ENCODE measurements at places on chromosomes 5 and 9.

- no peak for DNase-seq
Observed at GRCh38 chr9:86752733-86753132, 194.6 kb downstream of the GAS1 start.

GRCh38 chr5:99724732-99725290, 796.0 kb upstream of the CHD1 start:
- DNase-seq = no peak

DNA sequence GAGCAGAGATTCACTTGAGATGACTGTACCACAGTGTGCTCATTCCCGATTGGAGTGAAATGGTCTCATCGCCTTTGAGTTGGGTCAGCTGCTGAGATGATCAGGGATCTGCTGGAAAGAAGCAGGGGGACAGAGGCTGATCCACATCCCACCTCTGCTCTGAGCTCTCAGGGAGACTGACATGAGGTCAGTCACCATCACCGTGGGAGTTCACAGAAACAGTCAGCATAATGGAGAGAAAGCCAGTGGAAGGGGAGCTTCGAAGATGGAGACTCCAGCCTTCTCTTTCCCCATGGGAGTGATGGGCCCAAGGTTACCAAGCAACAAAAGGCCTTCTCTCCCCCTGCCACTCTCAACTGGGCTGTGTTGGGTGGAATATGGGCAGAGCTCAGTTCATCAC, 276.4 kb downstream of the CDK5RAP2 start:
- no peak for DNase-seq

DNA sequence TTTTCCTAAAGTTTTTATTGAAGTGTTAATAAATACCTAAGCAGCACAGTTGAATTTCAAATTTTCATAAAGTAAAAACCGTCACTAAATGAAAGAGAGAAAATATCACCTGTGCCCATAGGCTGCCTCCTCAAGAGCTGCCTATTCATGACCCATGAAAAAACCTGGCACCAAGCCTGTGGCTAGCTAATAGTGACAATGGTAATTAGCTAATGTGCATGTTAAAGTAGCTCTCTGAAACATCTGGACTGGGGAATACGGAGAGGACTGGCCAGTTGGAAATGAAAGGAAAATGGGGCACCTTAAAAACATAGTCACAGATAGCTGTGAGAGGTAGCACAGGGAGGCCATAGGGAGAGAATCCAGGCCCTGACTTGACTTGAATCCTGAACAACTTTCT, 5.4 kb upstream of the GNE start:
- DNase-seq = no peak

DNA sequence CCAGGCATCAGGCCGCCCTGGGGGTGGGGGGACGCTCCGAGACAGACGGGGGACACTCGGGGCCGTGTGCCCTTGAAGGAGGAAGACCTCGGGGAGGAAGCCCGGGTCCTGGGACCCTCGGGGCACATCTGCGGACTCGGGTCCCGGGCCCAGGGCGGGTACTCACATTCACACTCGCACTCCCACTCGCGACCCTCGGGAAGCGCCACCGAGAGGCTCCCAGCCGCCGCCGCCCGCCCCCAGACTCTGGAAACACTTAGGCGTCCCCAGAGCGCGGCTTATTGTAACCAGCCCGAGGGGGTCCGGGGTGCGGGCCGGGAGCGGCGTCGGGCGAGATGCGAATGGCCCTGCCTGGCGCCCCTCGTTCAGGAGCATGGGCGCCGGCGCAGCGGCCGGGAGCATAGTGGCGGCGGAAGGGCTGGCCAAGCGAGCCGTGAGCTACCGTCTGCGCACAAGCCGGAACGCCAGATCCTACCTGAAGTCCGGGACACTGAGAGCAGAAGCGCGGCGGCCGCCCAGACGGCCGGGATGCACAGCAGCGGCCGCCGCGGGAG, 559 bp downstream of the ROR2 start:
- DNase-seq = no peak

DNA sequence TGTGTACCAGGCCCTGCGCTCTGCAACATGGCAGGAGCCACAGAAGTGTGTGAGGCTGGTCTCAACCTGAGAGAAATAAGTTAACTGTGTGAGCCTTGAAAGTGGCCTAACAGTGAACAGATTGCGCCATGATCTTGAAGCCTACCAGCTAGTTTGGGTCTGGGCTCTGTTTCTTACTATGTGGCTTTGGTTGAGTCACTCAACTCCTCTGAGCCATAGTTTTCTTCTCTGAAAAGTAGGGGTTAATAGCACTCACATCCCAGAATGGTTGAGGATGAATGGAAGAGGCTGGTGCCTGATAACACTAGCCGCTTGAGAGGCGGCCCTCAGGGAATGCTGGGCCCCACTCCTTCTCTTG, 121.5 kb downstream of the RGS3 start:
- no peak for DNase-seq

- DNase-seq = no peak
Observed at GRCh38 chr9:68507130-68507805, 33.4 kb downstream of the TMEM252 start.

DNA sequence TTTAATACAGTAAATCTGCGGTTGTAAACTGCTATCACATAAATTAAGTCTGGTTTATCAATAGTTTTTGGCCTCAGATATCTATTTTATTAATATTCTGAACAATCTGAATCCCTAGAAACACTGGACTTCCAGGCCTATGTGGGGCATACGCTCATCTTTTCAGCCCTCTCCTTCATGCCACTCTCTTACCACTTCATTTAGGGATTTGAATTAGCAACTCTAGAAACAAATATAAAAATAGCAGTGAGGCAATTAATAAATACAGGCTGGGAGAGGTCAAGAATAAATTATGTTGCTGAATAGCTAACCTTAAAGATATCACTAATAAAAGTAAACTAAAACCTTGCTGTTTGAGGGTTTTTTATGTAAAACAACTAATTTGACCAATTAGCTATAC, 480.3 kb upstream of the CD180 start:
- no peak for DNase-seq

DNA sequence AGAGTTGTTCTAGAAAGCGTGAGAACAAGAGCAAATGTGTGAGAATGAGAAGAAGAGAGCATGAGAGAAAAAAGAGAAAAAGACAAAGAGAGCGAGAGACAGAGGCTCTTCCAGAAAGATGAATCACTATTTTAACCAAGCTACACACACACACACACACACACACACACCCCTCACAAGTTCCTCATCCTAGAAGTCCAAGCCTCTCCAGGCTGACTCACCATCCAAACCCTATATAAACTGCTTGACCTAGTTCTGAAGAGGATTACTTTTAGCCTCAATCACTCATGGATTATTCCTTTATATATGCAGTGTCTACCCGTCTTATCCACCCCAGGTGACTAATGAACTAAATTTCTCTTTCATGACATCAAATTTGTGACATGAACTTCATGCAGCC, 37.6 kb downstream of the C9orf57 start:
- no peak for DNase-seq

GRCh38 chr5:1468247-1468612, 23.0 kb upstream of the SLC6A3 start:
- no peak for DNase-seq

GRCh38 chr5:88049737-88050136, 218.9 kb downstream of the TMEM161B start:
- DNase-seq = no peak

- no peak for DNase-seq
Observed at GRCh38 chr5:4941957-4942830, 197.9 kb upstream of the ADAMTS16 start.

- DNase-seq = no peak
Observed at GRCh38 chr5:54643685-54644106, 126.1 kb downstream of the SNX18 start.

DNA sequence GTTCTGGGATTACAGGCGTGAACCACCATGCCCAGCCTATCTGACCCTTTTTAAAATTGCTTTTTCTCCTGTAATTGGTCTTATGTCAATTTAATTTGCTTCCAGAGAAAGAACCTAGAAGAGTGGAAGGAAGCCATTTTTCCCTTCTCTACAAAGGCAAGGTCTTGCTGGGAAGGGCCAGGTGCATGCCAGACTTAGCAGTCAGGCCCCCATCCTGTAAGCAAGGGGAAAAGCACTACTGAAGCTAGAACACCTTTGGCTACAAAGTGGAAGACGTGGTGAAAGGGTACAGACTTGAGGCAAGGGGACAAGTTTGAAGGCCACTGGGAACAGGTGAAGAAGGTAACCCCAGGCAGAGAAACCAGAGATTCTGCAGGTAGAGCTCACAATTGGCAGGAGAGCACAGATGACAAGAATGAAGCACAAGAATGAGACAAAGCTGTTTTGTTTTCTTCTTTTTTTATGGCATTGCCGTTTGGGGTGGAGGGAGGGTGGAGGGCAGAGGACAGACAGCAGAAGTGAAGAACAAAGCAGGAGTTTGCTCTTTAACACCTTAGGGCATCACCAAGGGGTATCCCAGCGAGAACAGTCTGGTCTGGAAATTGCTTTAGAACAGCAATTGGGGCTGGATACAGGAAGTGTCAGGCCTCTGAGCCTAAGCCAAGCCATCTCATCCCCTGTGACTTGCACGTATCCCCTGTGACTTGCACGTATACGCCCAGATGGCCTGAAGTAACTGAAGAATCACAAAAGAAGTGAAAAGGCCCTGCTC, 72.9 kb downstream of the SERINC5 start:
- no peak for DNase-seq

DNA sequence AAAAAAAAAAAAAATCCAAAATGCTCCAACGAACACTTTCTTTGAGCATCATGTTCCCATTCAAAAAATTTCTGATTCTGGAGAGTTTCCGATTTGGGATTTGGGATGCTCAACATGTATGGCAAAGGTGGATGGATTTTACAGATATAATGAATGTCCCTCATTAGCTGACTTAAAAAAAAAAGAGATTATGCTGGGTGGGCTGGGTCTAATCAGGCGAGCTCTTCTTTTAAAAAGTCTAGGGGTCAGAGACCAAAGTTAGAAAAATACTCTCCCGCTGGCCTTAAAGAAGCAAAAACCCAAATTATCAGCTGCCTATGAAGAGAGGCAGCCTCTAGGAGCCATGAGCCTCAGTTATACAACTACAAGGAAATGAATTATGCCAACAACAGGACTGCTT, 15.2 kb upstream of the CTNNAL1 start:
- DNase-seq = no peak

GRCh38 chr9:99058964-99059921, 45.7 kb upstream of the TGFBR1 start:
- DNase-seq = no peak

DNA sequence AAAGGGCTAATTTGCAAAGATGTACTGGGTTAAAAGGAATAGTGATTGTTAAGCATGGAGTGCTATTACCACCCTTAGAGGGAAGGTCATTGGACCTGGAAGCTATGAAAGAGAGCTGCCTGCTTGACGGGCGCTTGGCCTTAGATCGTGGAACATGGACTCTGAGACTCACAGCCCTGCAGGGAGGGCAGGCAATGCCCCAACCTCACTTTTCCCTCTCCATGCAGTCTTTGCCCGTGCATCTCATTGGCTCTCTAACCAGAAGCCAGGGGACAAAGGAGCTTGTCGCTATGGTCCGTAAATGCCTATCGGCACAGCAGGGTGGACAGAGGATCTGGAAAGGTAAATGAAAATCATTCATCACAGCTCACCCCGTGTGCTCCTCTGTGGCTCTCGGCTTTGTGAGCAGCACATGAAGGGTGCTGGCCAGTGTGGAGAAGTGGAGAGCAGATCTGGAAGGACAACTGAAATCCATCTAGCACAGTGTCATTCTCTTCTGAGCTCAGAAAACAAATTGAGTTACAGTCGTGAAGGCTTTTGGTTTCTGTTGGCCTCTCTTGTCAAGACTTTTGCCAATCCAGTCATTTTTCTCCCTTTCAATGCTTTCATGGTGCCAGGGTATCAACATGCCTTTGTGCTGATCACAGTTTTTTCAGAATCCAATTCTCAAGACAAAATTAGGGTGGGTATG, 186.2 kb downstream of the SNX18 start:
- no peak for DNase-seq

DNA sequence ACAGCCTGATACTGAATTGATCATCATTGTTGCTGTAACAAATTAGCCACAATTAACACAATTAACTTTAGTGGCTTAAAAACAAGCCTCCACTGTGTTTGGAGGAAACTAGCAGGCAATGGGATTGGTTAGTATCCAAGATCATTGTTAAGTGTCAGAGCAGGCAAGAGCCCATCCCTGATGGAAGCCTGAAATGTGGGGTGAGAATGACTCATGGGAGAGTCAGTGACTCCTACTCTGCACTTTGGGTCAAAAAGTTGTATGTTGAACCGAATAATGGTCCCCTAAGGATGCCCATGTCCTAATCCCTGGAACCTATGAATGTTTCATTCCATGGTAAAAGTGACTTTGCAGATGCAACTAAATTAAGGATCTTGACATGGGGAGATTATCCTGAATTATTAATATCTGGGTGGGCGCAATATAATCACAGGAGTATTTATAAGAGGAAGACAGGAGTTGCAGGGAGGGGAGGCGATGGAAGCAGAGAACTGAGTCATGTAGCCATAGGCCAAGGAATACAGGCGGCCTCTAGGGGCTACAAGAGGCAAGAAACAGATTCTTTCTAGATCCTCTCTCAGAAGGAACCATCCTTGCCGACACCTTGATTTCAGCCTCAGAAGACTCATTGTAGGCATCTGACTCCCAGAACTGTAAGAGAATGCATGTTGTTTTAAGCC, 28.8 kb downstream of the ALG2 start:
- DNase-seq = no peak

- DNase-seq = no peak
Observed at GRCh38 chr9:77981332-77981731, 50.3 kb downstream of the GNAQ start.

DNA sequence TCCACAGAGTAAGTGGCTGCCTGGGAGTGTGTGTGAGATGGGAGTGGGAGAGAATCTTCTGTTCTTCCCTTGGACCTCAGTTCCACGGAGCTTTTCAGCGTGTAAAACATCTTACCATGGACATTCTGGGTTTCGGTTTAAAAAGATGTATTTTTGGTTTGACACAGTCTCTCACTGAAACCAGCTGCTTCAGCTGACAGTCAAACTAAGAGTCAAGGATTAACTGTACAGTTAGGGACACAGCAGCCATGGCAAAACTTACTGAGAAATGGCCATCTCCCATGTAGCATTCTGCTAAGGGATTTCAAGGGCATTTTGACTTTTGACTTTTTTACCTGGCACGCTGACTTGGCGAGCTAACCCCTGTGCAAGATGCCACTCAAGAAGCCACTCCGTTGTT, 93.8 kb upstream of the IL12B start:
- no peak for DNase-seq

- DNase-seq = no peak
Observed at GRCh38 chr5:34536699-34537098, 119.4 kb upstream of the RAI14 start.

DNA sequence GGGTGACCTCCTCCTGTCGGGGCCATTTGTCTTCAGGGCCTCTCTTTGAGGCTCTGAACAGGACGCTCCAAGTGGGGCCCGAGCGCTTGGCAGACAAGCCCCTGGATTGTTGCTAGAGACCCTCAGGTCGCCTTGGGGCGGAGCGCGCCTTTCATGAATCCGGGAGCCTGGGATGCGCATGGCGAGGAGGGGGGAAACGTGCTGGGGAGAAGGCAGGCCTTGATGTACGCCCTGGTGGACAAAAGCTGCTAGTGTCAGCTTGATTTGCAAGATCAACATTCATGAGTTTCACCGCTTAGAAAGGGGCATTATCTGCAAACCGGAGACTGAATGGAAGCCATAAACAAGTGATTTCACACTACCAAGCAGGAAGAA, 226.3 kb downstream of the SMARCA2 start:
- no peak for DNase-seq

Data from T-helper 22 cell (primary cell).